ENCODE measurements at places on chromosomes 5 and 9. TPM values are rescaled to one million over a fixed set of nuclear protein-coding genes. Genes with fewer than 3 reads are reported as not detected.

DNA sequence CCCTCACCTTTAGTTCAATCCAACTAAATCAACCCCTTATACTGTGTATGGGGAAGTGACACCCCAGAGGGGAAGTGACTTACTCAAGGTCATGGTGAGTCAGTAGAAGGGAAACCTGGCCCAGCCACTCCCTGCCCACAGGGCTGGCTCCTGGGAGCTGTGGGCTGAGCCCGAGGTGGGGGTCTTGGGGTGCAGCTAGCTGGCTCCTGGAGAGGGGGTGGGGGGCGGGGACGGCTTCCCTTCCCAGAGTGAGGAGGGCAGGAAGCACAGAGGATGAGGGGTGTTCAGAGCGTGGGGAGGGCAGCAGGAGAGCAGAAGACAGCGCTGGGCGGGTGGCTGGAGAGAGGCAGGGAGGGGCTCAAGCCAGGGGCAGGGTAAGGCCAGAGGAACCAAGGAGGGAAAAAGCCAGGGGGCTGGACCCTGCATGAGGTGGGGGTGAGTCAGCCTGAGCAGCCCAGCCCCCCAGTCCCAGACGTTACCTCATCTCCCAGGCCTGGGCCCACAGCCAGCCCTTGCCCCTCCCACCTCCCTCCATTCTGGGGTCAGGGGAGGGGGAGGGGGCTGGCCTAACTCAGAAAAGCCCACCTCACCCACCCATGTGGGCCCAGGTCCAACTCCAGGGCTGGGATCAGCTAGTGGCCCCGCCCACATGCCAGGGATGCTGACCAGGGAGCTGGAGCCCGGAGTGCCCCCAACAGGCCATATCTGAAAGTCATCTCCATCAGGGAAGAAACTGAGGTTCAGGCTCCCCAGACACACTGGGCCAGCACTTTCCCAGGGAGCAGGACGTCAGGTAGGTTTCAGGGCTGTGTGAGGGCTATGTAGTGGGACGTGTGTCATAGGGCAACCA, 2.8 kb downstream of the PDLIM7 start:
- H3K4me3 ChIP-seq = peak overlapping the region; percentile 85
- peak overlapping the region; percentile 94 for H3K27ac ChIP-seq
- H3K36me3 ChIP-seq = no peaks in the 10 kb centered on the region
- DNase-seq = peak; percentile 83
- peaks cover 39% of the 10 kb centered on the region for H3K4me1 ChIP-seq

The PCDHB8 gene
- 0.49 TPM for total RNA-seq

The CARTPT gene
- not detected for total RNA-seq

DNA sequence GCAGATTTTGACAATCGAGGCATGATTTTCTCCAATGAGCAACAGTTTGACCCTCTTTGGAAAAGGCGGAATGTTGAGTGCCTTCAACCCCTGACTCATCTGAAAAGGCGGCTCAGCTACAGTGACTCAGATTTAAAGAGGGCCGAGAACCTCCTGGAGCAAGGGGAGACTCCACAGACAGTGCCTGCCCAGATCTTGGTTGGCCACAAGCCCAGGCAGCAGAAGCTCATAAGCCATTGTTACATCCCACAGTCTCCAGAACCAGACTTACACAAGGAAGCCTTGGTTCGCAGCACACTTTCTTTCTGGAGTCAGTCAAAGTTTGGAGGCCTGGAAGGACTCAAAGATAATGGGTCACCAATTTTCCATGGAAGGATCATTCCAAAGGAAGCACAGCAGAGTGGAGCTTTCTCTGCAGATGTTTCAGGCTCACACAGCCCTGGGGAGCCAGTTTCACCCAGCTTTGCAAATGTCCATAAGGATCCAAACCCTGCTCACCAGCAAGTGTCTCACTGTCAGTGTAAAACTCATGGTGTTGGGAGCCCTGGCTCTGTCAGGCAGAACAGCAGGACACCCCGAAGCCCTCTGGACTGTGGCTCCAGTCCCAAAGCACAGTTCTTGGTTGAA, 13.6 kb downstream of the PTPDC1 start:
- no peak overlapping the region for H3K4me3 ChIP-seq
- H3K27ac ChIP-seq = no peak overlapping the region
- H3K4me1 ChIP-seq = no peaks in the 10 kb centered on the region
- no peak for DNase-seq
- no peaks in the 10 kb centered on the region for H3K27me3 ChIP-seq

- H3K27ac ChIP-seq = peak overlapping the region; percentile 97
- peaks cover 9% of the 10 kb centered on the region for H3K36me3 ChIP-seq
- H3K27me3 ChIP-seq = no peaks in the 10 kb centered on the region
- DNase-seq = no peak
Observed at GRCh38 chr9:113409481-113409880, 994 bp downstream of the POLE3 start.

DNA sequence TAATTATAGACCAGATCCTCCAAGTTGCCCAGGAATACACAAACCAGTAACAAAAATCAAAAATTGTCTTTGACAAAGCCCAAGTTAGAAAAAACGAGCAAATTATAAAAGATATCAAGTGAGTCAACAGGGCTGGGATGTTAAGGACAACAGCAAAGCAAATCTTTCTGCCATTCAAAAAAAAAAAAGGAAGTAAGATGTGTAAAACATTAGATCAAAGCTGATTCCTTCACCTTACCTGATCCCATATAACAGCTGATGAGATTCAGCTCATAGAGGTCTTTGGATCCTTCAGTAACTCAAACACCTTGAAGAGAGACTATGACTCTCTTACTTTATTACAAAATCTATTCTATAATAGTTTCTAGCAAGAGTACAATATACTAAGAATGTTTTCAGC, 100.9 kb downstream of the STRBP start:
- no peak overlapping the region for H3K4me3 ChIP-seq
- no peak for DNase-seq
- no peaks in the 10 kb centered on the region for H3K4me1 ChIP-seq
- no peaks in the 10 kb centered on the region for H3K27me3 ChIP-seq
- H3K36me3 ChIP-seq = peaks cover 2% of the 10 kb centered on the region
- H3K27ac ChIP-seq = no peak overlapping the region

GRCh38 chr9:75979362-75979761, 88.9 kb downstream of the PCSK5 start:
- no peaks in the 10 kb centered on the region for H3K36me3 ChIP-seq
- H3K4me3 ChIP-seq = no peak overlapping the region
- H3K27ac ChIP-seq = no peak overlapping the region
- H3K27me3 ChIP-seq = no peaks in the 10 kb centered on the region
- H3K4me1 ChIP-seq = no peaks in the 10 kb centered on the region

The TTC16 gene
- total RNA-seq = not detected
